ENCODE measurements at places on chromosomes 2 and 18. TPM values are rescaled to one million over a fixed set of nuclear protein-coding genes. Genes with fewer than 3 reads are reported as not detected.

APOB gene
- 2.1 TPM for polyA plus RNA-seq

SKA1 gene
- 7.8 TPM for polyA plus RNA-seq

MLPH gene
- 6.7 TPM for polyA plus RNA-seq

ELOA2 gene
- polyA plus RNA-seq: not detected

ZNF385B gene
- 14.5 TPM for polyA plus RNA-seq

CPLX4 gene
- 0.14 TPM for polyA plus RNA-seq

ALPP gene
- not detected for polyA plus RNA-seq

EPHA4 gene
- 69.1 TPM for polyA plus RNA-seq

CCDC150 gene
- 22.6 TPM for polyA plus RNA-seq

DNA sequence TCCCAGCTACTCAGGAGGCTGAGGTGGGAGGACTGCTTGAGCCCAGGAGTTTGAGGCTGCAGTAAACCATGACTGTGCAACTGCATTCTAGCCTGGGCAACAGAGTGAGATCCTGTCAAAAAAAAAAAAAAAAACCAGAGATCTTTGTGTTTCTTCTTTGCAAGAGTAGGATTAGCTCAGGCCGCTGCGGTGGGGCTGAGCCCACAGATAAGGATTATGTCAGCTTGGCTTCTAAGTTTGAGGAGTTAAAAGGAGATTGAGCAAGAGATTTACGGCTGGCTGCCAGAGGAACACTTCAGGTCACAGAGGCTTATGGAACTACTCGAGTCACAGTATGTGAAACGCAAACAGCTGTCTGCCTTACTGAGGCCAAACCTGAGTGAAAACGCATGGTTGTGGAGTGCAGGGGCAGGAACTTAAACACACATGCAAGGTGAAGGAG is 146.7 kb upstream of the L3MBTL4 start:
- DNase-seq: no peak

GRCh38 chr2:23554054-23554697 is 169.2 kb downstream of the KLHL29 start:
- no peak for DNase-seq

DNA sequence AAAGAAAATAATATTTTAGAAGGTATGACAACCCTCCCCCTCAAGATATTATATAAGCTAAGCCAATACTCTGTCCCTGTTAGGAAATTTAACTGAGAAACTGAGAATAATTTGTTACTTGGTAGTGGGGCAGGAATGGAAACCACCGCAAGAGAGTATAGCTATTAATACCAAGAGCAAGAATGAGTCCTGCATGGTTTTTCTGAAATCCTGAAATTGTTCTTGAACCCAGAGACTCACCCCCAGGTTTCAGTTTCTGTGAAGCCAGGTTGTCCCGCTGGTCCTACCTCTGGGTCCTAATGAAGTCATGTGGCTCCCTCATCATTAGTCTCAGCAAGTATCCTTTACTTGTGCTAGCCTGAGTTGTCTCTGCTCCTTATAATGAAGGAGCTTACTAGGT is 671.0 kb upstream of the ACVR2A start:
- DNase-seq: no peak

DNA sequence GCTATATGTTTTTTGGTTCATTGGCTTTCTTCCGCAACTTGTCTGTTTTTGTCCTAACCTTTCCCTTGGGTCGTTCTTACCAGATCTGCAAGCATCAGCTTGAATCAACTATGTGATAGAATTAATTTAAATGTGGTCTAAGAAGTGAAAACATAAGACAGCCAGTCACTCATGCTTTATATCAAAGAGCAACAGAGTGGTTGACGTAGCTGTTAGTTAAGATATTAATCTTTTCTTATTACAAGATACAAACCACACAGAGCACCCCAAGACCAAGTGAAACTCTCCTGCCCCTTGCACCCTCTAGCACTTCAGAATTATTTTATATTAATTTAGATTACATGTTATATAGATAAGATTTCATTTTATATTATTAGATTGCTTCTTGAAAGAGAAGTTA is 15.2 kb downstream of the IL18RAP start:
- DNase-seq: no peak

DNA sequence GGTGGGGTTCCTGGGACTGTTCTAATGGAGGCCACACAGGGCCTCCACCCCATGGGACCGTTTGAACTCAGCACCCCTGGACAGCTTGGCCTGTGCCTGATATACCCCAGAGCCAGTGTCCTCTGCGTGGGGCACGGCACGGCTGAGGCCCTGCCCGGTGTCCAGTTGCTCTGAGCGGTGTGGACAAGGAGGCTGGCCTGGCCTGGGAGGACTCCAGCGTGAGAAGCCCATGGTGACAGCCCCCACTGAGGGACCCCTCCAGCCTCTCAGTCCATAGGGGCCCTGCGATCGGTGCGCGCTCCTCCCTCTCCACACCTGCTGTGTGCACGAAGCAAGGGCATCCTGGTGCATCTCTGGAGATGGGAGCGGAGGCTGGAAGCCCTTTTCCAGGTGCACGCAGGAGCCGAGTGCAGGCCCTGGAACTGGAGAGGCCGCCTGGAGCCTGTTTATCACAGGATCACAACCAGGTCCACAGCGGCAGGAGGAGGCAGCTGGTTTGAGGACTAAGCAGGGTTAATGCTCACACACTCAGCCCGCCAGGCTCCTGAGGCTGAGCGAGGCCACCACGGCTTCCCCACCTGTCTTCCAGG is 120.2 kb downstream of the PTGR3 start:
- no peak for DNase-seq

- DNase-seq: no peak
Observed at GRCh38 chr18:63974991-63975390, 5.1 kb downstream of the SERPINB8 start.

DNA sequence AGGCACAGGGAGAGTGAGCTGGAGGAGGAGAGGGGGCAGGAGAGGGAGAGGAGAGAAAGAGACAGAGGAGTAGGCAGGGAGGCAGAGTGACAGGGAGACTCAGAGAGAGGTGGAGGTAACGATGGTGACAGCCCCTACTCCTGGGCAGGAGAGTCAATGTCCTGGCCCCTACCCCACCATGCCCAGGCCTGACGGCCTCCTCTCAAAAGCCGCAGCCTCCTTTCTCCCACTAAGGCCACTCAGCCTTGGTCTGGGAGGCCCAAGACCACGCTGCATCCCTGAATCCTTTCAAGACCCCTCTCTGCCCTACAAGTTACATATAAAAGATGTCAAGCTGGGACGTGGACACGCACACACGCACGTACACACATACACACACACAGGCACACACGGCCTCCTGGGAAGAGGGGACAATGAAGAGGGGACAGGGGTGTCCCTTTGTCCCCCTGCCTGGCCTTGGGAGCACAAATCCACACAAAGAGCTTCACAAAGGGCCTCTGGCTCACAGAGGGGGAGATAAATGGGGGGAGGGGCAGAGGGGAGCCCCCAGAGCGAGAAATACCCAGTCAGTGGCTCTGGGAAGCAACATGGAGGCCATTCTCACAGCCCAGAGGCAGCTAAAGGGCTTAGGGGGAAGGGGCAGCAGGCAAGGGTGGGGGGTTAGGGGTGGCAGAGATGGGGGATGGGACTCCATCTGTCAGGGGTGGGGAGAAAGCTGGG is 19.5 kb upstream of the TNS1 start:
- no peak for DNase-seq

DNA sequence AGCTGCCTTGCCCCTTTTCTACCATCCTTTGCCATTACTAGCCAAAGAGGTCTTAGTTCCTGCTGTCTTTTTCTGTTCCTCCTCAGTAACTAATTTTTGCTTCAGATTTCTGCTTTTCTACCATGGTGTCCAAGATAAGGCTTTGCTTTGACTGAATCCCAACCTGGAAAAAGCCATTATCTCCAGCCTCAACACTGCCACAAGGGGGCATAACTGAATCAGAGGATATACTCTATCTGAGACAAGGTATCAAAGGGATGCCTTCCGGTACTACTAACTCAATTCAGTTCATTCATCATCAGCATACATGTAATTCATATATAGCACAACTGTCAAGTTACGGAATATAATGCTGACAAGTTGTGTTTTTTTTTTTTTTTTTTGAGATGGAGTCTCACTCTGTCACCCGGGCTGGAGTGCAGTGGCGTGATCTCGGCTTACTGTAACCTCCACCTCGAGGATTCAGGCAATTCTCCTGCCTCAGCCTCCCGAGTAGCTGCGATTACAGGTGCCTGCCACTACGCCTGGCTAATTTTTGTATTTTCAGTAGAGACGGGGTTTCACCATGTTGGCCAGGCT is 11.4 kb downstream of the OSGEPL1 start:
- peak; percentile 12 for DNase-seq

DNA sequence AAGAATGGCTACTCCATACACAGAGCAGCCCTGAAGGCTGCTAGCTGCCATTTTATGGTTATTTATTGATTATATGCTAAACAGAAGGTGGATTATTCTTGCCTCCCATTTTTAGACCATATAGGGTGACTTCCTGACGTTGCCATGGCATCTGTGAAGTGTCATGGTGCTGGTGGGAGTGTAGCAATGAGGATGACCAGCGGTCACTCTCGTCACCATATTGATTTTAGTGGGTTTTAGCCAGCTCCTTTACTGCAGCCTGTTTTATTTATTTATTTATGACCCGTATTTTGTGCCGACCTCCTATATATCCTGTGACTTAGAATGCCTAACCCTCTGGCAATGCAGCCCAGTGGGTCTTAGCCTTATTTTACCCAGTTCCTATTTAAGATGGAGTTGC is 553.9 kb downstream of the TNS1 start:
- no peak for DNase-seq

DNA sequence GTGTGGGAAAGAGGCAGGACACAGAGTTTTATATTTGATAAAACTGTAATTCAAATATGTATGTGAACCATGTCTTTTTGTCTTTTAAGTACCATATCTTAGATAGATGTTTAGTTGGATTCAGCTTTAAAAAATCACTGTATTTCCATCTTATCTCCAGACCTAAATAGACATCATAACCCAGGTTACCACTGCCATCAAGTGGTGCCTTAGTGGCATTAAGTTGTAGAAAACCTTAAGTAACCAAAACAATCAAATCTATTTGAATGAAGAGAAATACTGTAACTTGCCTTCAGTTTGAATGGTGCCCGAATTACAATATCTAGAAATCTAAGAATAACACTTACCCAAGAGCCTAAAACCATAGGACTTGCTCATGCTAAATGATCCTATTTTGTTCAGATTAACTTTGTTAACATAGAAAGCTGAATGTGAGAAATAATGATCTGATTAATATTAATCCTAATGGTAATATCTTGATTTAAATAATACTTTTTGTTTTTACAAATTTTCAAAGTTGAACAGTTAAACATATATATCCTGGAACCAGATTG is 92.5 kb upstream of the MAP2 start:
- peak; percentile 8 for DNase-seq

- DNase-seq: no peak
Observed at GRCh38 chr2:160996584-160996983, 163.6 kb upstream of the TANK start.

DNA sequence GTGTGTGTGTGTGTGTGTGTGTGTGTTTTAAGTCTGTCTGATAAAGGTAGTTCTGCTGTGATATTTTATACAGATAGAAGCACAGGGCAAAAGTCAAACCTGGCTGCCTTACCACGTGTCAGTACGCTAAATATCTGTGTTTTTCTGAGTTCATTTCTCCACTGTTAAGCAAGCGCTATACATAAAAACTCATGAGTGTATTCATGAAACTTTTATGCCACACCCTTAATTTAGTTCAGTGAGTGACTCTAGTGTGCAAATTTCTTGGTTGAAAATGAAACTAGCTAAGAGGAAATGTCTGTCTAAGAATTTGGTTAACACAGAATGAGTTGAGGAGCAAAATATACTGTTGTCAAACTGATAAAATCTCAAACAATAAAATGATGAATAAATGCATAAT is 11.2 kb downstream of the CASP10 start:
- no peak for DNase-seq

DNA sequence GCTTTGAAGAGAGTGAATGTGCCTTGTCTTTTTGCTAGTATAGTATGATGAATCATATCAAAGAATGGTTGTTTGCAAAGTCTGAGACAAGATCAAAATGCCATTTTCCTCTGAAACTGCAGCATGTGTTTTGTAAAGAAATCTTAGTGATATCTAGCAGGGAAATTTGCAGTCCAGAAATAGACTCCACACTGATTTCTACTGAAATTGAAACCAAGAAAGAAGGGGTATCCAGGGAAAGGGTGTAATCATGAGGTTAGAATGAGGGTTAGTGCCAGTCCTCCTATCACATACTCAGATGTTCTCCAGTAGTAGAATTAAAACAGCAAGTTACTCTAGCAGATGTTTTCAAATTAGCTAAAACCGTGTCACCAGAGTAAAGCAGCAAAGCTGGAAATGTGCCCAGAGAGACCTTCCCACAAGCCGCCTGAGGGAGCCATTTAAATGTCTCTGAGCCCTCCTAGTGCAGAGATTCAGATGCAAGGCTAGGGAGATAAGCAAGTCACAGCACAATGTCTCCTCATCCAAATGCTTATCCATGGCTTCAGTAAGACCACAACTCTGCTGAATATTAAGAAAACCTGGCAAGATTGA is 4.9 kb downstream of the DLGAP1 start:
- DNase-seq: no peak

DNA sequence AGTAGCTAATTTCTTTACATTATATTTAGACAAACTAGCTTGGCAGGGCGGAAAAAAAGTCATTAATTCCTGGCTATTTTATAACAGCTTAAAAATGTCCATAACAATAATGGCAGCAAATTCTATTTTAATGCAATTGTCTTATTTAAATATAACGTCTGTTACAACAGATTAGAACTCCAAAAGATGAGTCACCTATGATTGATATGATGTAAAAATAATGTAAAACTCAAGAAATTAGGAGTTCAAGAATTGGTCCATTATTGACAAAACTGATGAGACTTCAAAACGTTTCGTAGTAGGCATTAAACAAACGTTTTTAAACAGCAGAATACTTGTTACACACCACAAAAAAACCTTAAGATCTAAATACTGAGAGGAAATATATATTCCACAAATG is 2.7 kb downstream of the XPO1 start:
- DNase-seq: no peak

DNA sequence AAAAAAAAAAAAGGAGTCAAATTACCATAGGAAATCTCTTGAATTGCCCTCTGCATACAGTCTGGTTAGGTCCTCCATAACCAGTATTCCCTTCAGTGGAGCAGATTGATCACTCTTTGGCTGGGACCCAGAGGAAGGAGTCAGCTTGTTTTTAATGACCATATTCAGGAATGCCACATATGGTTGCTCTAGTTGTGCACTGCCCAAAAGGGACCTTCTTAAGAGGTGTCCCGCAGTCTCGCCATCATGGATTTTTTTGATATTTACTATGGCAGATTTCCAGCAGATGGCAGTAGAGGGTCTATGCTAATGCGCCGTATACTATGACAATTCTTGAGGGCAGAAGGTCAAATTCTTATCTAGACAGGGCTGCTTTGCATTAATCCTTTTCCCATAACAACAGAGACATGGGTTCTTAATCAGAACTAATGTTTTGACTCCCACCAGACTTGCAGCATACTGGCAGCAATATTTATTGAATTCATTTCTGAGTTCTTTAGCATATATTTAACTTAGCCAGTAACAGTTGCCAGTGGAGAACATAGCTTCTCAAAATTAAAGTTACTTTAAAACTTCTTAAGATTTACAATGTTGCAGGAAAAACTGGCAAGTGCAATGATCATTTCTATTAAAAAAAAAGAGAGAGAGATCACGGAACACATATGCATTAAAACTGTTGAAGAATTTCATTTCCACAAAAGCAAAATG is 31.8 kb upstream of the INPP4A start:
- peak; percentile 35 for DNase-seq
